ENCODE measurements at places on chromosomes 5 and 9.

DNA sequence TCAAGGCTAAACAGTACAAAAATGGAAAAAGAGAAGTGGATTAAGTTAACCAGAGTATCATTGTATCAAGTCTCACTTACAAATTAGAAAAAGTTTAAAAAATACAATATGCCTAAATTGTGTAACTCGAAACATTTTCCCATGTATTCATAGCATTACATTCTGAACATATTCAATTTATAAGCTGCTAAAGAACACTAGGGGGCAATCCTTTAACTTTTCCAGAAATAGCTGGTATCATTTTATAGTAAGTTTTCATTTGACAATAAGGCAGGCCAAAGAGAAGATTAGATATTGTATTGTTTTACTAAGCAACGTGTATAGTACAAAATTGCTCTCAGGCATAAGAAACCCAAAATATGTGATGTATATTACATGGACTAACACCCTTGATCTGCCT is 234.6 kb downstream of the ADGRV1 start:
- DNase-seq: no peak

GRCh38 chr5:39440958-39441624 is 16.3 kb upstream of the DAB2 start:
- no peak for DNase-seq

- no peak for DNase-seq
Observed at GRCh38 chr5:172486912-172487311, 32.6 kb upstream of the SH3PXD2B start.

DNA sequence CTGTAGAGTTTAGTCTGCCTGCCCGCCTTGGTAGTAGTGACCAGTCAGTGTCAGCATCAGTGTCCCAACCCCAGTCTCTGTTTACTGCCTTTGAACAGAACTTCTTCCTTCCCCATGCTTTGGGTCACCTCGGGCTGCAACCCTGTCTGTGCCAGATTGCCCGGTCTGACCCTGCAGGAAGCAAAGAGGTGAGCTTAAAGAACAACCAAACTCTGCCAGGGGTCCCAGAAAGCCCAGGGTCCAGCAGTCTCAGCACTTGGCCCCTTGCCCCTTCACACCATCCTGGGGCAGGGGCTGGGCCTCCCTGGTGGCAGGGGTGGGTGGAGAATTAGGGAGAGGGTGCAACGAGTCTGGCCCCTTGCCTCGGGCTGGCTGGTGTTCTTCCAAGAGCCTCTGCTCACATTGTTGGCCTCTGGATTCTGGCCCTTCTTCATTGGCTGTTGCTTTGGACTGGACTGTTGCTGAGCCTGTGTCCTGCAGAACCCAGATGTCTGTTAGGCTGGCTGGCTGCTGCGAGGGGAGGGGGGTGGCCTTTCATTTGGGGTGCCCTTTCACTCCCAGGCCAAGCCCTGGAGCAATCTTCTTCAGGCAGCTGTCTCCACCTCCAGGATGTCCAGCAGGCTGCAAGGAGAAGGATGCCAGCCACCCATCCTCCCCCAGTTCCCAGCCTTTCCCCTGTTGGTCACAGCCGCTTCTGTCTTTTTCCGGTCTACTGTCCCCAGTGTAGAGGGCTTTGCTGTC is 51.2 kb downstream of the SAR1B start:
- no peak for DNase-seq

DNA sequence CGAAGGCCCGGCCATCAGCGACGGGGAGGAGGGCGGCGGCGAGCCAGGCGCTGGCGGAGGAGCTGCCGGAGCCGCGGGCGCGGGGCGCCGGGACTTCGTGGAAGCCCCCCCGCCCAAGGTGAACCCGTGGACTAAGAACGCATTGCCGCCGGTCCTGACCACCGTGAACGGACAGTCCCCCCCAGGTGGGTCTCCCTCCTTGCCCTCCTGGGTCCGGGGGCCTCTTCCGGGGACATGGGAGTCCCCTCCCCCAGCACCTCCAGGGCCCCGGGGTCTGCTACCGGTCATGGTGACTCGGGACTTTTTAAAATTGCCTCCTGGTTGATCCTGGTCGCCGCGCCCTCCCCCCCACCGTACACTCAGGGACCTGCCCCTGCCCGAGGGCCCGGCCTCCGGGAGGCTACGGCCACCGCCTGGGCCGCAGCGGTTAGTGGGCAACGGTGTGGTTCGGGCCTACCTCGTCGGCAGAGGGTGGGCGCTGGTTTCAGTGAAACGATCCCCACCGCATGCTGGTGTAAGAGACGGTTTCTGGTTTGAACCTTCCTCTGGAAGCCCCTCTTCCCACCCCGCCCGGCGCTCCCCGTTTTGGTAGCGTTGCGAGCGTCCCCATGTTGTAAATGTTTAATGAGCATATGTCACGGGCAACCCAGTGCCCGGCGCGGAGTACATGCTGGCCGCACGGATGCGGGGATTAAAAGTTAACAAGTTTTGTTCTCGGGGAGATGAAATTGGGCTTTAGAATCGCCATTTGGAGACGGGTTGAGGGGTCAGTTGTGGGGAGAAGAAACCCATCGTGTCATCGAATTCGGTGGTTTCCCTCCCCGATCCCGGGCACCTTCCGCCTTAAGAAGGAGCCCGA is 1.1 kb downstream of the LARP1 start:
- DNase-seq: peak; percentile 76

DNA sequence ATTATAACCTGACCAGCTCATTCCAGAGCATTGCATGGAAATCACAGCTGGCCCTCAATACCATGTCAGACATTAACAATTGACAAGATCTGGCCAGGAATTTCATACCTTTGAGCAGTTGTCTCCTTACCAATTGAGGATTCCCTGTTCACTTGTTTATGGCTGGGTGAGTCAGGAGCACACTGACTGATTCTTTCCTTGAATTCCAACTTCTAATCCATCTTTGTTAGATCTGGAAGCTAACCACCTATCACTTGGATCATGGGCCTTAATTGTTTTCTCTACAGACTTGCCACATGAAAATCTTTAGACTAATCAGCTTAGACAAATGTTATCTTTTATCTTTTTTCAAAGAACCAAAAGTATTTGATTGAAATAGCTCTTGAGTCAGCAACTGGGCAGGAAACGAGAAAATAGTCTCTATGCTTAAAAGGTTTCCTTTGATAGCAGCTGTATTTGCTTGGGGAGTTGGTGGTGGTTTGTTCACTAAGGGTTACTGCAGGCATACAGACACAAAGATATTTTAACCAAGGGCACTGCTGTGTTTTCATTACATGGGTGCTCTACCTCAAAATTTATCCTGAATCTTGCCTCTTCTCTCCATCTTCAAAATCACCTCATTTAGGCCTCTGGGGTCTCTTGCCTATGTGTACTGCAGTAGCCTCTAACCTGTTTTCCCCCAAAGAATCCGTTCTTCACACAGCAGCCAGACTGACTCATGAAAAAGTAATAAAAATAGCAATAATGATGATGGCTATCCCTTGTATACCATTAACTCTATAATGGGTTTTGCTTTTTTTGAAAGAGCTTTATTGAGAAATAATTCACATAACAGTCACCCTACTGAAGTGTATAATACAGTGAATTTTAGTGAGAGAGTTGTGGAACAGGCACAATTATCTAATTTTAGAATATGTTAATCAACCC is 197.0 kb upstream of the NMUR2 start:
- no peak for DNase-seq

DNA sequence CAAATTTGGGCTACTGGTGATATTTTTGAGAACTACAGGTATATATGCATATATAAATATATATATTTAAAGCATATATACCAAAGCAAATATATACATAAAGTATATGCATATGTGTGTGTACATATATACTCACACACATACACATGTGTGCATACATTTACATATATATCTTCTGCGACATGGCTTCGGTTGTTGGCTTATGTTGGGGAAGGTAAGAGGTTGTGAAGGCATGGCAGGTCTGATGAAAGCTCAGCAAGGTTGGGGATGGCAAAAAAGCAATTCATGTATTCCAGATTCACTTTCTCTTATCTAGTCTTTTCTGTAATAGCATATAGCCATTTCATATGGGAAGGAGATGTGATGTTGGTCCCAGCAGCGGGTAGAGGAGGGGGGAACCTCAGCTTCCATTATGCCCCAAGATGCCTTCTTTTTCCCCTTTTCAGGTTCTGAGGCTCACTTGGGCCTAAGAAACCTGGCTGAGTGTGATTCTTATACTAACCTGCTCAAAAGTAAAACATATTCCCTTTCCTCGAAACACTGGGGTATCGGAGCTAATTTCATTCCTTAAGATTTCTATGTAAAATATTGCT is 201.7 kb downstream of the MEF2C start:
- DNase-seq: peak; percentile 12

DNA sequence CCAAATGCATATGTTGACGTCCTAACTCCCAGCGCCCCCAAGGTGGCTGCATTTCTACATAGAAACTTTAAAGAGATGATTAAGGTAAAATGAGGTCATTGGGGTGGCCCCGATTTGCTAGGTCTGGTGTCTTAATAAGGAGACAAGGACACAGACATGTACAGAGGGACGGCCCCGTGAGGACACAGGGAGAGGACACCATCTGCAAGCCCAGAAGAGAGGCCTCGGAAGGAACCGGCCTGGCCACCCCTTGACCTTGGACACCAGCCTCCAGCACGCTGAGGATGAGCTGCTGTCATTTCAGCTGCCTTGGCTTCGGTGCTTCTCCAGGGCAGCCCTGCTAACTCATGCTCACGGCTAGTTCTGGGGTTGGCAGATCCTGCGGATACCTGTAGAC is 73.2 kb downstream of the MRPL36 start:
- DNase-seq: no peak

DNA sequence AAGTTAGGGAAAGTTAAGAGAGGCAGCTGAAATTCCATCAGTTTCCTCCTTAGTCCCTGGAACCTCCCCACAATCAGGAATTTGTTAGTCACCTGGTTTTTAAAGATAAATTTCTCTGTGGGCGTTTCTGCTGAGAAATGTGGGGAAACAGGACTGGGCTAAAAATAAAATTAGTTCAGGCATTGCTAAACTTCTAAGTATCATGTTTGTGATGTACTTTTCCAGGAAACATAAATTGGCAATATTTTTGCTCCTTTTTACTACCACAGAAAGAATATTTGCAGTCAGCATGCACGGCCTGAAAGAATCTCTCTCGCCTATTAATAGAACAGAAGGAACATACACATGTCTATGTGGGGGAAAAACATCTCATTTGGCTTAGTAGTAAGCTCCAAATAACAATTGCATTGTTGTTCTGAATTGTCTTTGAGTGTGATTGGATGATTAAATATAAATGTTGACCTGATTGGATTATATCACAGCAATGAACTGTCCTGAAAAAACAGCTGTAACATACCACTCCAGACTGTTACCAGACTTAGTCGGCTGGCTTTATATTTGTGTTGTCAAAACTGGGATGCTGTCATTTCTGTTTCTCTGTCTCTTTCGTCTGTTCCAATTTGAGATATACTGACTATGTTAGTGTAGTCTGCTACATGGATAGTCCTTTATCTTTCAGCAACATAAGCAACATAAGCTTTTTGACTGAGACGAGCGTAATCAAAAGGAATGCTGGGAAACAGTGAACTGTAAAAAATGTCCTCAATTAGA is 12.9 kb downstream of the TJP2 start:
- peak; percentile 46 for DNase-seq
